NCI-H510A (cell line): ENCODE measurements at places on chromosomes 11 and 22.

DNA sequence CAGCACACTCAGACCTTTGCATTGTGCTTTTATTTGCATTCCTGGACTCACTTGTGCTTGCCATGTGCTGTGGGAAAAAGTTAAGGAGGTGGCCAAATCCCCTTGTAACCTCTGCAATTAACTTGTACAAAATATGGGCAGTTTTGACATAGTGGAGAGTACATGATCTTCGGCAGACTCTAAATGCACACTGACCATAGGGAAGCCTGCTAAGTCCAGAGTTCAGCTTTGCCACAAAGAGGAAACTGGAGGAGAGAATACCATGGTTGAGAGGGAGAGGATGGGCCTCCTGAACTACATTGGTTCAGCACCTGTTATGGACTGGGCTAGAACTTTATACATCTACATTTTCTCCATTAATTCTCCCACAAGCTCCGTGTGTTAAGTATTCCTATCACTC, 37.6 kb upstream of the CEP295 start:
- no peak for DNase-seq

- no peak for DNase-seq
Measured at GRCh38 chr11:75140269-75141138, 10.4 kb upstream of the SLCO2B1 start.

GRCh38 chr11:69822676-69823494, 3.7 kb upstream of the FGF3 start:
- DNase-seq, result no peak

GRCh38 chr11:45850446-45850845, 3.2 kb downstream of the CRY2 start:
- DNase-seq, result no peak

GRCh38 chr22:44427611-44428470, 70.2 kb downstream of the RTL6 start:
- no peak for DNase-seq

- no peak for DNase-seq
Measured at GRCh38 chr11:77512092-77512491, 38.2 kb upstream of the PAK1 start.

DNA sequence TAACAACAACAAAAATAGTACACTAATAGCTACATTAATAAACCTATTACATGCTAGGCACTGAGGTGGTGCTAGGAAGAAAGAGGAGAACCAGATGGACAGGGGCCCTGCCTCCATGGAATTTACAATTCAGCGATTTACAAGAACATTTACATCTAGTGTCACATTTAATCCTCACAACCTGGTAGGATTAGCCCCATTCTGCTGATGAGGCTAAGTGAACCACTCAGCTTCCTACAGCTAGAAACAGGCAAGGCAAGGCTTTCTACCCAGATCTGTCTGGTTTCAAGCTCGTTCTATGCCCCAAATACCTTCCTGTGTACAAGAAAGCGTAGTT, 368.4 kb downstream of the BUD13 start:
- no peak for DNase-seq

- no peak for DNase-seq
Measured at GRCh38 chr11:33532720-33533385, 167.8 kb downstream of the C11orf91 start.

DNA sequence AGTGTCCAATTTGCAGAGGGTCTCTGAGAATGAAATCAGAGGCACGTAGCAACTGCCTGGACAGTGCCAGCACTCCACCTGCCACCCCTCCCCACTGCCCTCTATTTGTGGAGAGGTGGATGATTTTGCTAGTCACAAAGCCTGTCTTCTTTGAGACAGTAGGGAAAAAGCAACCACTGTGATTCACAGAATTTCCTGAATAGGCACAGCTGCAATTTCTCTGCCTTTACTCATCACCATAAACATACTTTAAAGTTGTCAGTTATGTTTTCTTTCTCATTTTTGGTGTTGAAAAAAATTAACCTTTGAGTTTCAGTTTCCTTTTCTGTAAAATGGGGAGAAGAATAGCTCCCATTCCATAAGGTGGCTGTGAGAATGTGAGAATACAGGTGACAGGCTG, 134.3 kb downstream of the TEAD1 start:
- DNase-seq, result no peak

DNA sequence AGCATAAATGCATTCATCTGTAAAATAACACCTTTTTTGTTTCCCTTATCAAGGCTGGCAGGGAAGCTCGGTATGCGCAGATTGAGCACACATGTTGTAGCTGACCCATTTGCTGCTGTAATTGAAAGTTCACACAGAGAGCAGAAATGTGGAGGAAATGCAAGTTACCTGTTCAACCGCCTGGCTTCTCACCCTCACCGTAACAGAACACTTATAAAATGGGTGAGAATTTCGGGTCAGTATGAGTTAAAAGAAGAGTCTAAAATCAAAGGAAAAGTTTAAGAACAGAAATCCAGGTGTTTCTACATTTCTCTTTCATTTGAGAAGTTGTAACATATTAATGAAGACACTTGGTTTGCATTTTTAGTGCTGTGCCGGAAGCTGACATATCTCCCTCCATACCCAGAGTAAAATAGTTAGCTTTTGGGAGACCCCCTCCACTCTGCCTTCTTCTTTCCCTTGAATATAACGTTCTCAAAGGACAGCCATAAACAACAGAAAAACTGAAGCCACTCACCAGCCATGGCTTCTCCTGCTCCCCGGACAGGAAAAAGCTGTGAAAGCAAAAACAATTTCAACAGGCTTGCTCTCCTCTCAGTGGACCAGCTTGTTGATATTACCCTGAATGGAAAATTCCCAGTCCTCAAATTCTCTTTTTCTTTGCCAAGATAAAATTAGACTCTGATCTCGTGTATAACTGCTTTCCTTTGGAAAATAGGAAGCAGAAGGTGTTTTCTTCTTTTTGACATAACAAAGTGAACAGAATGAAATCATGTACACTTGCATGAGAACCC, at the start of gene CASP12:
Gene CASP12 (minus strand): TSS at position 570 of the 794 bp plus-strand sequence.
- DNase-seq, result no peak

DNA sequence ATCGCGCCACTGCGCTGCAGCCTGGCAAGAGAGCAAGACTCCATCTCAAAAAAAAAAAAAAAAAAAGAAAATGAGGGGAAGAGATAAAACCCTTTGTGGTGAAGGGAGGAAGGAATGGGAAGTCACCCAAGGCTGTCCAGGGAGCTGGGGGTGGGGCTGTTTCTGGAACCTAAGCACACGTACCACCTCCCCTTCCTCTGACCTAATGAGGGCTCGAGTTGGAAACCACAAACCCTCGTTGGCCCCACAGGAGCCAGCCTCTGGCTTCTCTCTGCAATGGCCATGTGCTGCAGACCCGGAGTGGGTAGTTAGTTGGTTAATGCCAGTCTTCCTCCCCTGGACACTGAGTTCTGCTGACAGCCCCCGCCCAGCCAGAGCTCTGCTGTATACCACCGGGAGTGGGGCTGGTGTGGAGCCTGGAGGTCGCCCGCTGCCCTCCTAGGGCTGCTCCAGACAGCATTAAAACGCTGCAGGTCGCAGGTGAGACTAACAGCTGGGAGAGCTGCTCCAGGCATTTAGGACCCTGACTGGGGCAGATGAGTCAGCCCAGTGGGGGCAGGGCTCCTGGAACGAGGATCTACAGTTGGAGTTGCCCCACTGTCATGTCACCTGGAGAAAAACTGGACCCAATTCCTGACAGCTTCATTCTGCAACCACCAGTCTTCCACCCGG, at the start of gene LGALS12:
Gene LGALS12 (plus strand): TSS at position 228 of the 672 bp plus-strand sequence. CDS start 375 bp downstream, at position 603.
- no peak for DNase-seq

GRCh38 chr11:103803062-103803461, 233.4 kb upstream of the DDI1 start:
- DNase-seq, result no peak

DNA sequence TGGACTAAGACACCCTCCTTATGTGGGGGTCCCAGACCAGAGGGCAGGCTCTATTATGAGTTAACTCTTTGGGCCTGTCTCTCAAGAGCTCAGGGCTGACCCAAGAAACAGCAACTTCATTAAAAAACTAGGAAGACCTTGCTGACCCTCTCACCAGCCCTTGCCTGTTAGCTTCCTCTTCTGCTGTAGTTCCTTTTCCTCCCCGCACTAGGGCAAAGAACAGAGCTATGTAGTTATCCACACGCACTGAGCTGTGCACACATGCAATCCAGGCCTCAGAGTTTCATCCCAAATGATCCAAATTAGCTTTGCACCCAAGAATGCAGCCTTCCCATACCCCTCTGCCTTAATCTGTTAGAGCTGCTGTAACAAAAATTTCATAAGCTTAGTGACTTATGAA, 539.6 kb upstream of the CADM1 start:
- no peak for DNase-seq

GRCh38 chr11:4181782-4182721, 87.5 kb downstream of the RRM1 start:
- peak; percentile 24 for DNase-seq

DNA sequence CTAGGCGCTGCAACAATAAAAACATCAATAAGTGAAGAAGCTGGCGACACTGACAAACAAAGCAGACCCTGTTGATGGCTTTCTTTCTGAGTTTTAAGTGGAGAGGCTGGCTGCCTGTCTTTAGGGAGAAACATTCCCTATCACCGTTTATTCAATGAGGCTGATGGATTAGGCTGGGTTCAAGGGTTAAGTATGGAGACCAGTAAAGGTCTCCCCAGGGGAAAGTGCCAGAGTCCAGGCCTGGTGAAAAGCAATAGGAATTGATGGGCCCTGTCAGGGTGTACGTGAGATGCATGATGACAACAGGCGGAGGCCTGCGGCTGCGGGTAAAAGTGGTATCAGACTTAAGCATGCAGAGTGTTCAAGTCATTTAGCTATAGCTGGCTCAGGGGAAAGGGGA, 102.6 kb downstream of the ALX4 start:
- no peak for DNase-seq

DNA sequence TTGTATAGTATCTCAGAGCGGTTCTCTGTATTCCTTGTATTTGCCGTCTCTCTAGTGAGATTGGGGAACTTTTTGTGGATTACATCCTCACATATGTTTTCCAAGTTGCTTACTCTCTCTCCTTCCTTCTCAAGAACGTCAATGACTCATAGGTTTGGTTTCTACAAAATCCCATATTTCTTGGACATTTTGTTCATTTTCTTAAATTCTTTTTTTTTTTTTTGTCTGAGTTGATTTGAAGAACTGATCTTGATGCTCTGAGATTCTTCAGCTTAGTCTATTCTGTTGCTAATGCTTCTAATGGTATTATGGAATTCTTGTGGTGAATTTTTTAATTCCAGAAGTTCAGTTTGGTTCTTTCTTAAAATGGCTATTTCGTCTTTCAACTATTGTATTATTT, 28.4 kb upstream of the SLN start:
- DNase-seq, result no peak

DNA sequence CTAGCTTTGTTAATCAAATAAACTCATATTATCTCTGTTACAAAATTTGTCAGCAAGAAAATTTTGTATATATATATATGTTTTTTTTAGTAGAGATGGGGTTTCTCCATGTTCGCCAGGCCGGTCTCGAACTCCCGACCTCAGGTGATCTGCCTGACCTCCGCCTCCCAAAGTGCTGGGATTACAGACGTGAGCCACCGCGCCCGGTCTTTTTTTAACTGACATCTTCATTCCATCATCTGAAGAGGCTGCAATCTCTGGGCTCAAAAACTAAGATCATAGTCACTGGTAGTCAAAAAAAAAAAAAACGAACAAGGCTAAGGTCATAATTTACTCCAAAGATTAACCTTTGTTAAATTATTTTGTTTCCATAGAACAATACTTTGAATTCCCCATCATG, 5.3 kb upstream of the KLHDC7B start:
- no peak for DNase-seq

DNA sequence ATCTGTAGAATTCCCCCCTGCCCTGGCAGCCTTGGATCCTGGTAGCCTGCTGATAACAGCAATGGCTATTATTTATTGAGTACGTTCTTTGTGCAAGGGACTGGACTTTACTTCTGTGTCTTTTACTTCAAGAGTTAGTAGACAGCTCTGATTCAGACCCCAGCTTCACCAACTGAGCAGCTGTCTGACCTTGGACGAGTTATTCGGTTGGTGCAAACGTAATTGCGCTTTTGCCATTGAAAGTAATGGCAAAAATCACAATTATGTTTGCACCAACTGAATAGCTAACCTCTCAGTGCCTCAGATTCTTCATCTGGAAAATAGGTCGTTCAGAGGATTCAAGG, 108.9 kb downstream of the TIMP3 start:
- DNase-seq, result no peak

GRCh38 chr22:46108564-46109473, 41.5 kb upstream of the PPARA start:
- no peak for DNase-seq

- no peak for DNase-seq
Measured at GRCh38 chr11:9660886-9661285, 3.0 kb upstream of the SWAP70 start.

DNA sequence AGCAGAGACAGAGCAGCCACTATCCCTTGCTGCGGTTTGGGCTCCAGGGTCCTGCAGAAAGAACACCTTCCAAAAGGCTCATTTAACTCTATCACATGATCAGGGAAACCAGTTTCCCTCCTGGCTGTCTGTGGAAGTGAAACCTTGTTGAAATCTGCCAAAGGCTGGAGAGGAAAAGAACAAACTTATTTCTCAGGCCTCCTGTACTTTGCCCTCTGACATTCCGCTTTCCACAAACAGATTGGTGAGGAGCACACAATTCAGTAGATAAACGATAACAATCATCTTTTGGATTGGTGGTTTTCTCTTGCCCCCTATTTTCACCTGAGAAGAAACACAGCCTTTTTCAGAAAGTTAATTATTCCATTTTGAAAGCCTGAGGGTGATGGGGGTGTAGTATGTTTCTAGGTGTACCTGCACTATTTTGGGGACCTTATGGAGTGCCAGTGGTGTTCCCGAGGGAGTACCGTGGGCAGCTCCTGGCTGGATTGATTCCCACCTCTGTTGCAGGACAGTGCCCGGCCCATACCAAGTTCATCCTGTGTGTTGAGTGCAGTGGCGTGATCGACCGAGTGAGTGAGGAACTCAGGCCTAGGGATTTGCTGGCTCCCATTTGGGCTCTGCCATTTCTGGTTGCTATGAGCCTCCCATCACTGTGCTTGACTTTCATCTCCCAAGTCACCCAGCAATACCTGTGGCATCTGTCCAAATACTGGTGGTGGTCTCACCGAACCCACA, 102.0 kb downstream of the TBC1D22A start:
- no peak for DNase-seq

DNA sequence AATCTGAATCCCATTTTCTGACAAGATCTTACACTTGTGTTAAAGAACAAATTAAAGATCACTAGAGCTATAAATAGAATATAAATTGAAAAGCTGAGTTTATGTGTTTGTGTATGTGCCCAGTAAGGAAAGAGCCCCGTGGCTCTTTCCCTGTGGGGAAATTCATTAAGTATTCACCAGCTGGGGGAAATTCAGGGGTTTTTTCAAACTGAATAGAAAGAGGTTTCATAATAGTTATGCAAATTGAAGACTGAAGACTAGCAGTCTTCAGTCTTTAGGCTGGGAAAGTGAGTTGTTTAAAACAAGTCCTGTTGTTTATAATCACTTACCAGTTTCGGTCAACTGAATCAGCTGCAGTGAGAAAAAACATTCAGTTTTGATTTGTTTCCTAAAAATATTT, 11.3 kb upstream of the MS4A7 start:
- no peak for DNase-seq

GRCh38 chr22:39097098-39098020, at the start of gene APOBEC3H:
Gene APOBEC3H, plus strand, starts transcription at chr22:39097244. Its CDS starts 3,035 bp downstream, at chr22:39100279.
- no peak for DNase-seq
